ENCODE measurements at places on chromosomes 6 and 20. TPM values are rescaled to one million over a fixed set of nuclear protein-coding genes. Genes with fewer than 3 reads are reported as not detected.

DNA sequence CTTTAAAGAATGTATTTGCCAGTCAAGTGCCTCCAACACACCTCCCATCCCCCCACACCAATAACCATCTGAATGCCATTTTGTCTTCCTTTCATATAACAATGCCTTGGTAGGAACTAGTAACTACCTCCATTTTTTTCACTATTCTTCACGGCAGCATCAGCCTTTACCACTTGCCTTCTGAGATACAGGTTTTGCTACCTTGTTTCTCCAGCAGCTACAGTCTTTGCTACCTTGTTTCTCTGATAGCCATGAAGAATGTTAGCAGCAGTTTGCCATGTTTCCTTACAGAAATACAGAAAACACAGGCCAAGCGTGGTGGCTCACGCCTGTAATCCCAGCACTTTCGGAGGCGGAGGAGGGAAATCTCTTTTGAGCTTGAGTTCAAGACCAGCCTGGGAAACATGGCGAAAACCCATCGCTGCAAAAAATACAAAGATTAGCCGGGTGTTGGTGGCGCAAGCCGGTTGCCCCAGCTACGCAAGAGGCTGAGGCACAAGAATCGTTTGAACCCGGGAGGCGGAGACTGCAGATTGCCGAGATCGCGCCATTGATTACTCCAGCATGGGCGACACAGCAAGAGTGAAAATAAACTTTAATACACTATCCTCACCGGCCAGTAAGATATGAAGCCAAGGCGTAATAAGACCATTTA lies 100.9 kb downstream of the HFE start:
- DNase-seq: no peak

DNA sequence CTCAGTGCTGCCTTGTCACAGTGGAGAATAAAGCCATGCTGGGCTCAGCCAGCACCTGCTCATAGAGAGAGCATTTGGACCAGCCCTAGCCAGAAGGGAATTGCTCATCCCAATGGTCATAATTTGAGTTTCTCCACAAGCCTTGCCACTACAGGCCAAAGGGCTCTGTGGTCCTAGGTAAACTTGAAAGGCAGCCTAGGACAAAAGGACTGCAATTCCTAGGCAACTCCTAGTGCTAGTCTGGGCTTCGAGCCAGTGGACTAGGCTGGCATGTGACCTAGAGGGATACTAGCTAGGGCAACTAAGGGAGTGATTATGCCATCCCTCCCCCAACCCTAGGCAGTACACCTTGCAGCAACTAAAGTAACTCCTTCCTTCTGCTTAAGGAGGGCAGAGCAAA lies 516.2 kb downstream of the BCKDHB start:
- DNase-seq: no peak

The CNKSR3 gene
- 13.3 TPM for total RNA-seq

DNA sequence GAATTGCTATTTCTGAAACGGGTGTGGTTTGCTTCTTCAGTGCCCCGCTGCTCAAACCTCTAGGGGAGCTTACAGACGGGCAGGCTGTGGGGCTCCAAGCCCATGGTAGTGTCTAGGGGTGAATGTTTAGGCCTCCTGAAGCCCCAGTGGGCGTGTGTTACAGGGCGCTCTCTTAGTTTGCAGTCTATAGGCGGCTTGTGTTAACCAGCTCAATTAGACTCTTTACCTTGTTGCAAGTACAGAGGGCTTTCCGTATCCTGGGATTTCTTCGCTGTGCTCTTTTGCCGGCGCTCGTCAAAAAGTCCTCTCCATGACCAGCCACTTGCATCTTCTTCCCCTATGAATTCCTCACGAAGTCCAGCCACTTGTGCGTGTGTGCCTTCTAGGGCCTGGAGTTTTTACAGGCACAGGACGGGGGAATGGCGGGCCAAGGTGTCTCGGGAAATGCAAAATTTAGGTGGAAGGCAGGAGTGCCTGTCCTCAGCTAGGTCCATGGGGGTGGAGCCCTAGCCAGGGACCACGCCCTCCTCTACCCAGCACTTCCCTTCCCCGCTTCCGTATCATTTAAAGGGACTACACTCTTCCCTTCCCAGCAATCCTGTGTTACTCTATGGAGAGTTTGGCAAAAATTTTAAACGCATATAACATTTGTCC lies 94.5 kb downstream of the HTR1B start:
- DNase-seq: no peak

The RNF182 gene
- total RNA-seq: 18.7 TPM

The SMOC2 gene
- 5.0 TPM for total RNA-seq

The HDGFL1 gene
- total RNA-seq: 0.87 TPM

The ENPP3 gene
- total RNA-seq: 1.9 TPM

DNA sequence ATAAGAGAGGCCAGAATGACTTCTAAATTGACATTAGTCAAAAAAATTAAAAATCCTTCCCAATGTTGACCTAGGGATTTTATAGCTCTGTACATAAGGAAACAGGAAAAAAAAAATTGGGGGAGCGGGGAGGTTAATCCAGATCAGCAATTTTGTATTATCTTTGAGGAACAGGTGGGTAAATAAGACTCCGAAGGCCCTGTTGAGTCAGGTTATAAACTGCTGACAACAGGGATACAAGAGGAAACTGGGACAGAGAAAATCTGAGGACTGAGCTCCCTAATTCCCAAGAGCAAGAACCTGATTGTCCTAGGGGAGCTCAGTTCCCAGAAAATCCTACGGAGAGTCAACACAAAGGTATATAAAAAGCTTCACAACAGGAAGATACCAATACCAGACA lies 26.8 kb upstream of the CRIP3 start:
- no peak for DNase-seq

Measured in dorsolateral prefrontal cortex (tissue), 122 donors.